Eye (tissue), 1 donor: ENCODE measurements at places on chromosomes 11 and 22.
A peak's percentile ranks its signal among the peaks of the same experiment; 100 is the strongest.

DNA sequence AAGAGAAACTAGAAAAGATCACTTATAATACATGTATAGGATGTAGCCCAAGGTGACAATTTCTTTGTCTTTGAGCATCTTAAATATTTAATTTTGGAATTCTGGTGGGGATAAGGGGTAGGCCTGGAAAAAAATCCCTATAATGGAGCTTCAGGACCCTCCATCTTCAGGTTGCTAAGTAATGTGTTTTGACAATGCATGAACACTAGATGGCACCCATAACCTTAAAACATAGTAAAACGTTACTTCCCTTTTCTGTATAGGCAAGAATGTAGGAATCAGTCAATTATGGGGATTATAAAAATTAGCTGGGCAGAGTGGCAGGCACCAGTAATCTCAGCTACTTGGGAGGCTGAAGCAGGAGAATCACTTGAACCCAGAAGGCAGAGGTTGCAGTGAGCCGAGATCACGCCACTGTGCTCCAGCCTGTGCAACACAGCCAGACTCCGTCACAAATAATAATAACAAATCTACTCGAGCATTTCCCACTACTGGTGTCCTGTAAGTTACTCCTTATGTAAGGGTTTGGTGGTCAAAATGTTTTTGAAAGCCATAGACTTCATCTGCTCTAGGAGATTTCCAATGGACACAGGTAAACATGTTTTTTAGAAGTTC is 541.9 kb upstream of the CCDC90B start:
- DNase-seq = peak; percentile 79

DNA sequence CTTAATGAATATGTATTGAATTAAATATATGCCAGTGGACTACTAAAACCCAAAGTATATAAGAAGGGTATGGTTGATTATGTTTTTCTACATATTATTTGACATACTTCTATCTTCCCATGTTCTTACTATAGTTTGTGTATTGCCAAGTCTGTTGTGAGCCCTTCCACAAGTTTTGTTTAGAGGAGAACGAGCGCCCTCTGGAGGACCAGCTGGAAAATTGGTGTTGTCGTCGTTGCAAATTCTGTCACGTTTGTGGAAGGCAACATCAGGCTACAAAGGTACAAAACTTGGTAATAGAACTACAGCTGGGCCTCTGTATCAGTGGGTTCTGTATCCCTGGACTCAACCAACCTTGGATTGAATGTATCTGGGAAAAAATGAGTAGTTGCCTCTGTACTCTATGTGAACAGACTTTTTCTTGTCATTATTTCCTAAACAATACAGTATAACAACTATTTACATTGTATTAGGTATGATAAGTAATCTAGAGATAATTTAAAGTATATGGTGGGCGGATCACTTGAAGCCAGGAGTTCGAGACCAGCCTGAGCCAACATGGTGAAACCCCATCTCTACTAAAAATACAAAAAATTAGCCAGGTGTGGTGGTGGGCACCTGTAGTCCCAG is 38.7 kb upstream of the TTC36 start:
- peak; percentile 89 for DNase-seq

- no peak for DNase-seq
These were observed 1.5 kb downstream of the OAF start for GRCh38 chr11:120212259-120212878.

- no peak for DNase-seq
These were observed 430.3 kb downstream of the SOX6 start for GRCh38 chr11:15926071-15926470.

- peak; percentile 82 for DNase-seq
These were observed 32.7 kb downstream of the CD6 start for GRCh38 chr11:61004180-61004611.

GRCh38 chr11:32325187-32325586 is 110.2 kb downstream of the WT1 start:
- no peak for DNase-seq

DNA sequence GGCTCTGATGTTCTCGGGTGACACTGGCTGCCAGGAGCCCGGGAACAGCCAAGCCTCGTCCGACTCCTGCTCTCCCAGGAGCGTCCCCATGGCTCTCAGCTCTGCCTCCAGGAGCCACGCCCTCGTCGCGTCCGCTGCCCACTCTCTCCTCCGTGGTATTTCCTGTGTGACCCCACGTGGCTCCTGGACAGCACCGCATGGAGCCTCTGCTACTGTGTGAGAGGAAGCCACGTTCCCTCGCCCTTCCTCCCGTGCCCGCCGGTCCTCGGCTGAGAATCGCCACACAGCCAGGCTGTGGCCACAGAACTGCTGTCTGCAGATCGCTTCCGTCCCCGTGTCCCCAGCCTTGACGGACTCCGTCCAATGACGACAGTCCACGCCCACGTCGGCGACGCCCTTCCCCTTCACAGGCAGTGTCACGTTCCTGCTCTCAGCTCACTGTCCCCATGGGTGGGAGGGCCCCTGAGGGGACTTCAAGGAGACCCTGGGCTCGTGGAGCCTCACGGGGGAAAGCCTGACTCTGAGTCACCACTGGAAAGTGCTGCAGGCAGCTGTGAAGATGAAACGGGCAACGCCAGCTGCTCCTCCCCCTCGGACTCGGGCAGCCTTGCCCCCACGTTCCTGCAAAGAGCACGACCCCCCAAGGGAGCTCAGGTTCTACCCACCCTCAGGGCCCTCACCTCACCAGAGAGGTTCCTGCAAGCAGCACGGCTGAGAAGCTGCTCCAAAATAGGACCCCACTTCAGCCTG is 458.5 kb downstream of the BRD1 start:
- DNase-seq = no peak

DNA sequence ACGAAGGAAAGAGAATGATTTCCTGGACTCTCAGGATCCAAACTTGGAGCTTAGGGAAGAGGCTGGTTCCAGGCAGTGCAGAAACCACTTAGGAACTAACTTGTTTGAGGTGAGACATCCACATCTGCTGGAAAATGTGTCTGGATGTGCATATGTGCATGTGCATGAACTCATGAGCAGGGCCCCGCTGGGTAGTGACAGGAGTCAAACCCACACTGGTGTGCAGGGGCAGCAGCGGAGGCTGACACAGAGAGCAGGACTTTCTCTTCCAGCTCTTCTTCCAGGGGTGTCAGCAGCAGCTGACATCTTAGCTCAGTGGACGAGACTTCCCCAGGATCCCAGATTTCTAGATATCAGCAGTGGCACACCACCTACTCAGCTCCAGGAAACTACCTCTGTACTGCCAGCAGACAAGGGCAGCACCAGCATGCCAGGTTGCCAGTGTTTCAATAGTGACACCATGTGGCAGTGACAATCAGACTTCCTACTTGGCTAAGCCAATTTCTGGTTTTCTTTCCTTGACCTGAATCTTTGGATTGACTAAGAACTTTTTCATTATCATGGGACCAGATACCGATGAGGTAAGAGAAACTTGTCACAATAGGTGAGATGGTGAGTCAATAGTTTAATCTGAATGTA is 227.5 kb upstream of the ZC3H12C start:
- DNase-seq = peak; percentile 38

DNA sequence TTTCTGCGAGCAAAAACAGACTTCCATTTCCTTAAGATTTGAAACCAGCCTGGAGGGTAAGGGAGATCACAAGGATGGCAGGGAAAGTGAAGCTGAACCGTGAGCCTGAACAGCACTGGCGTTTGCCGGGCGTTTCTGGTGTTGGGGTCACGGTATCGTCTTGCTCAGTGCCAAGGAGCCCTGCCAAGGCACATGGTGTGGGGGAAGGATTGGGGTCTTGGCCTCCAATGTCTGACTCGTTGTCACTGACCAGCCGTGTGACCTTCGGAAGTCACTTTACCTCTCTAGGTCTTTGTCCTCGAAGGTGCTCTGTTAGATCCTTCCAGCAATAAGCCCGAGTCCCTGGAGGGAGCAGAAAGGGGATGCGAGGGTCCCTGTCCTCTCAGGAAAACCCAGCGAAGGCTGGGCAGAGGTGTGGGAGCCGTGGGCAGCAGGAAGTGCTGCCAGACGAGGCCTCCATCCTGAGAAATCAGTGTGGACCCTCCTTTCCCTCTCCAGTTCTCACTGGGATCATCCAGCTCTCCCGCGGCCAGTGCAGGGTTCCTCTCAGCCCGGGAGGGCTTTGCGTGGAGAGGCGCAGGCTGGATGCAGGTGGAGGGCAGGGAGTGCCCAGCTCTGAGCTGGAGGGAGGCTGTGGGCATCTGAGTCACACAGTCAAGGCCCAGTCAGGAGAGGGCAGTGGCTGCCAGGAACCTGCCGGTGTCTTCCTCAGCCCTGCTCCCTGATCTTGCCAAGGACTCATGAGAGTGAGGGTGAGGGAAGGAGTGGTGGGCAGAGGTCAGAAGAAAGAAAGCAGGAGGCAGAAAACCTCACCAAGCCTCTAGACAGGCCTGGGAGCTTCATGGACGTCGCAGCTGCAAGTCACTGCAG is 18.9 kb downstream of the TOM1 start:
- DNase-seq = no peak
